ENCODE measurements at places on chromosomes 5 and 9.

- peak; percentile 41 for DNase-seq
Measured at GRCh38 chr5:146849694-146850303, 28.8 kb downstream of the PPP2R2B start.

DNA sequence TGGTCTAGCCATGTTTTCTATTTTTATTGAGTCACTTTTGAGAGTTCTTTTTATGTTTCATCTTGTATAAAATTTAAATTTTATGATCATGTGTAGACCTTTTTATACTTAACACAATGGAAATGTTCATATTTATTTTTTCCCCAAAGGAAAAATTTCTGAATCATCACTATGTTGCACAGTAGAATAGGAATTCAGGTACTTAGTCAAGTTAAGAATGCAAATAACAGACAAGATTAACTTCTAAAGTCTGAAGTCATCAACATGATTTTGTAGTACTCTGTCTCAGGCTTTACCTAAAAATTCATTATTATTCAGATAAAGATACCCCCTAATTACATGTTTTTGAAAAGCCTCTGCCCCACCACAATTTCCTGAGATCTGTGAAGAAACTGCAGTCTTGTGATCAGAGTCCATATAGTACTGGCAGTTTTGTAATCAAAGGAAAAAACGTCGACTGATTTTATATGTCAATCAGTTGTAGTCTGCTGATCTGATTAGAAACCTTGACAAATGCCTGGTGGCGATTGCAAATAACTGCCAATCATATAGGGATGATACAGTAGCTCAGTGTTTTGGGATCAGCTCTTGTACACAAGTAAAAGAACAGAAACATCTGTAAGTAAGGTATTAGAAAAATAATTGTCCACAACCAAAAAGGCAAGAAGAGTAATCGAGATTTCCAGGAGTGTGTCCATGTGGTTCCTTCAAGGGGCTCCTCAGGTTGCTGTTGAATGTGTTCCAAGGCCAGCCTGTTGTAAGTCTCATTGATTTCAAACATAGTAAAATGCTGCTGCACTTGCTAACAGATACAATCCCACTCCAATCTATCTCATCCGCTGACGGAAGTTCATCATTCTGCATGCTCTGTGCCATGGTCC lies 352.4 kb downstream of the ARRDC3 start:
- no peak for DNase-seq

- DNase-seq, result no peak
Measured at GRCh38 chr5:1212271-1212670, 10.9 kb downstream of the SLC6A19 start.

DNA sequence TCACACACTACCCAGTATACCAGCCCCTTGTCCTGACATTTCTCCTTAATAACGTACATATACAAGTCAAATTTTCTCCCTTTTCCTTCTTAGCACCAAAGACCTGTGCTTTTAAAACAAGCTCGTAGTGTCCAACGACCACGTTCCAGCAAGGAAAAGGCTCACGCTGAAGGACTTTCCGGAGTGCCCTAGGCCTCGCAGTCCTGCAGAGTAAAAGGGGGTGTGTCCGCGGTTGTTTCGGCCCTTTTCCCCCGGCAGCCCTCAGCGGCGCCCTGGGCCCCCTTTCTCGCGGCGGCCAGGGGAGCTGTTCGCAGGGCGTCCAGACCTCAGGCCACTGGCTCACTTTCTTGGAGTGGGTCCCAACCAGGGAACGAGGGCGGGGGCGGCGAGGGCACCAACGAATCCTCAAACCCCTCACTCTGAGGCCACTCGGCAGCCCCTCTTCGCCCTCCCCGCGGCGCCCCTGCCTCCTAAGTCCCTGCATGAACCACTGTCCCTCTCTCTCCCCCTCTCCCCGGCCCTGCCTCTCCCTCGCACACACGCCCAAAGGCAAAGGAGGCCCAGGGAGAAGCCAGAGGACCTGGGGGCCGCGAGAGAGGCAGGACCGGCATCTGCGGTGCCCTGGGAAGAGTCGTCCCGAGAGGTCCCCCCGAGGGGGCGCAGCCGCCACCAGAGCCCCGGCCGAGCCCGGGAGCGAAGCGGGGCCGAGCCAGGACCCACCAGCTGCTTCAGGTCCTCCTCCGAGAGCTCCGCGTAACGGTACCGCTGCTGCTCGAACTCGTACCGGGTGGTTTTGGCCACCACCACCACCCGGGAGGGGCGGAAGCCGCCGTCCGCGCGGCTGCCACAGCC lies 720 bp downstream of the NADK2 start:
- DNase-seq, result no peak

DNA sequence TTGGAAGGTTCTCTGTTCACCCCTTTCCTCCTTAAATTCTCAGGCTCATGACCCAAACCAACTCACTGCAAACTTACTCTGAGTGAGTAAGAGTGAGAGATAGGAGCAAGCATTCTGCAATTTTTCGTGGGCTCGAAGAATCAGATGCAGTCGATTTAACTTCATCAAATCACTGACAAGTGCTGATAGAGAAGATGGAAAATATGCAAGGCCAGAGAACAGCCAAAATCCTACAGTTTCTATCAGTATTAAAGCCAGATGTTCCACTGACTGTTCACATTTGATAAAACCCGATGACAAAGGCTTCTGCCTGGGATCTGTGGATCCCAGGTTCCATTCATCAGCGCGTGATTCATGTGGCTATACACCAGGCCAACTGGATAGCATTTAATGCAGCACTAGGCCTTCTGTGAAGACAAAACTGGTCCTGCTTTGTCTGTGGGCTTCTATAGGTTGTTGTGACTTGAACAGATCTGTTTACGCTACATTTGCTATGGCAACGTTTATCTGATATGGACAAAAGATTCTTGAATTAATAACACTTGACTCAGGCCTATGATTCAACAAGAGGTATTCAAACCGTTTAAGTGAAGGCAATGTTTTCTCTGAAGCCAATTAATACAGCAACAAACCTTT lies 251.2 kb downstream of the NFIB start:
- no peak for DNase-seq

- no peak for DNase-seq
Measured at GRCh38 chr5:136082390-136083193, 50.1 kb upstream of the SMAD5 start.

DNA sequence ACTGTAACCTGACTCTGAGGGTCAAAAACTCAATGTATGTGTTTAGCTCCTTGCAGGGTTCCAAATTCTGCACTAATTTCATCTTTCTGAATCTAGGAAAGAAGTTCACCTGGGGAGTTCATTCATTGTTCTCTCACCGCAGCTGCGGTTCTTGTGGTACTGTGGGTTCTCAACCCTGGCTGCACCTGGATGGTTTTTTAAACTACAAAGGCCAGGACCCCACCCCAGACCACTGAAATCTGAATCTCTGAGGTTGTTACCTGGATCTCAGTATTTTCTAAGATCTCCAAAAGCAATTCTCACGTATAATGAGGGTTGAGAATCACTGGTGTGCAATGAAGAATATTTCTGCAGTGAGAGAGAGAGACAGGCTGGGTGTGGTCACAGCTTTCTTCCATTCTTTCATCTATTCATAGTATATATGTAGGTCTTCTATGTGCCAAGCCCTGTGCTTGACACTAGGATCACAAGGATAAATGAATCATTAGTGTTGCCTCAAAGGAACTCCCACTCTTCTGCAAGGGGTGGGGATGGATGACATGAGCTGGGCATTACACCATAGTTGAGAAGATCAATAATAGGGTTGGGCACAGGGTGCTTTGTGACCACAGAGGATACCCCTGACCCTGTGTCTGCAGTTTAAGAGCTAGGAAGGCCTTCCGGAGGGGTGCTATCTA lies 109.8 kb downstream of the GALNT10 start:
- DNase-seq, result no peak

DNA sequence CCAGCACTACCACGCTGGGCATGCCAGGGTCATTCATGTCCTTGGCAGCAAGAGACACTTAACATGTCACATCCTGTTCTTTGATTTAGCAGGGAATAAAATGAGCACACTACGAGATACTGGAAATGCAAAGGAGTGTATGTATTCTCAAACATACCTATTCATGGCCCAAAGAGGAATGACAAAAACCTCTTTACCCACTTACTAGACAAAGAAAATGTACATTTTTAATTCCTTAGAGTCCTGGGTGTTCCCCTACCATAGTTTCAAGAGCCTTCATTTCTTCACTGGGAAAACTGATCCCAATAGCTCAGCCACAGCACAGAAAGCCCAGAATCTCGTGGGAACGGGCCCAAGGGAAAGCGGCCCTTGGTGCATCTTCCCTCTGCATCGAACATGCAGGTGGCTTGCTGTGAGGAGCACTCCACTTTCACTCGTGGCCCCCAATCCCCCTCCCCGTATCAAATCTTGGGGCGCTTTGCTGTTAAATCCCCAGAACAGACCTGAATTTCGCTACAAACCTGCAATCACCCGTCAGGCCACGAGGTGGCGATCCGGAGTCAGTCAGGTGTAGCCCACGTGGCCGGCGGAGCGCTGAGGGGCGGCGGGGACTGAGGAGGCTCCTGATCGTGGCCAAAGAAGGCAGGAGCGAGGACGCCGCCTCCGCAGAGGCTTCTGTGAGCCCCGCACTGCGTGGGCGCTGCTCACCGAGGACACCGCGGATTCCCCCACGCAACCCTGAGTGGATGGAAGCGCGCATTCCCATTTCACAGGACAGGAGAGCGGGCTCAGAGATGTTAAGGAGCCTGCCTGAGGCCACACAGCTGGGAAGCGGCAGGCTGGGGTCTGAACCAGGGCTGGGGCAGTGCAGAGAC lies 91.4 kb downstream of the LMX1B start:
- DNase-seq, result no peak

DNA sequence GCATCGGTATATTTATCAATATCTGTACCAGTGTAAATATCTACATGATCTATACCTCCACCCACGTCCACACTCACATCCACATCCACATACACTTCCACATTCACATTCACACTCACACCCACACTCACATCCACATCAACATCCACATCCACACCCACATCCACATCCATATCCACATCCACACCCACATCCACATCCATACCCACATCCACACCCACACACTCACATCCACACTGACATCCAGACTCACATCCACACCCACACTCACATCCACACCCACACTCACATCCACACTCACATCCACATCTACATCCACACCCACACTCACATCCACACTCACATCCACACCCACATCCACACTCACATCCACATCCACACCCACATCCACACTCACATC lies 189.2 kb downstream of the IRX1 start:
- no peak for DNase-seq

- no peak for DNase-seq
Measured at GRCh38 chr5:5644249-5644648, 221.8 kb downstream of the ICE1 start.

DNA sequence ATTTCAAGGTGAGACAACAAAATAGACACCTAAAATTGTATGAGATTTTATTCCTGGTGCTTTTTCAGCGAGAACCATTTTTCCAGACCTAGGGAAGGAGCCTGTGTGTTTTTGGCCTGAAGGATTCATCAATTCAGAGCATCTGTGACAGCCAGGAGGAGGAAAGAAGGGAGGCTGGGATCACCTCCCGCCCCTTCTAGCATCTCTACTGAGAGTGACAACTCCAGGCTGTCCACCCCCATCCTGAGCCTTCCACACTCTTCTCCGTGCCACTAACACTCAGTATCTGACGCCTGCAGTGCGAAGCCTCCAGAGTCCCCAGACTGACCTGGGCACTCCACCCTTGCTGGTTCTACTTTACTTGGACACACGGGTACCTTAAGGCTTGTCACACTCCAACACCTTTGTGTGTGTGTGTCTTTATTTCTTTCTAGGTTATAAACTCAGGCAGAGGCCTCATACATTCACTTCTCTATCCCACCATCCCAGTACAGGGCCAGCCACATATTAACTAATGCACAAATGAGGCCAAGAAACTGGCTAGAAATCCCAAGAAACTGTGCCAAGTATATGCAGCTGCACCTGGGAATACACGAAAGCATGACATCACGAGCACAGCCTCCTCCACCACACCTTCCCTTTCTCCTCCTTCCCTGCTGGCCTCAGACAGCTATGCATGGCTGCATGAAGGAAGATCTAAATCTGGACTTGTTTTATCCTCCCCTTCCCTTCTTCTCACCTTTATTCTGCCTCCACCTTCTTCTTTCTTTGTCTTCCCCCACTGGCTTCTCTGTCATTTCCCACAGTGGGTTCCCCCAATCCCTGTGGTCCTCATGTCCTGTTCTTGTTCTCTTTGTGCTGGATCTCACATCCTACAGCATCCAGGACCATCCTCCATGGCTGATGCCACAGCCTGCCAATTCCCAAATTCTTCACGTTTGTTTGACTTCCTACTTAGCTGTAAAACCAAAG lies 16.0 kb downstream of the S1PR3 start:
- no peak for DNase-seq
